Stimulated activated CD4-positive, alpha-beta T cell treated with anti-CD3 and anti-CD28 coated beads, Interleukin-4, amount 100 ng/mL, for 48 hours (primary cell): ENCODE measurements at places on chromosomes 12 and 14.

GRCh38 chr12:25135531-25136154 lies 59.3 kb downstream of the DNAI7 start:
- DNase-seq = no peak

- DNase-seq = no peak
Measured at GRCh38 chr12:65993173-65993572, 137.4 kb downstream of the LLPH start.

GRCh38 chr14:91399868-91400640 lies 17.6 kb downstream of the CCDC88C start:
- DNase-seq = no peak

DNA sequence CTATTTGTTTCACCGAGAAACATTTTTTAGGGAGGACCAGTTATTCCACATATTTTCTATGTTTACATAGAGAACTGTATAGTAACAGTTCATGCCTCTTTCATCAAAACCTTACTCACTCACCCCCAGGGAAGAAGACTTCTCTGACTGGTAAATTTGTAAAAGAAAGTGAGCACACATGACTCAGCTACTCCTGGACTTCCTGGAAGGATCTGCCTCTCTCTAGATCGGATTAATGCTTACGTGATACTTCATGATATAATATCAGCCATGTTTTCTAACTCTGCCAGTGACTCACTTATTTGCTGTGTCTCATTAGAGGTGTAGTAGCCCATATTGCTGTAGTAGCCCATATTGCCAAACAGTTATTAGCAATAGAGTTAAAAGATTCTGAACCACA lies 494.3 kb upstream of the ATXN7L3B start:
- DNase-seq = no peak

- DNase-seq = no peak
Measured at GRCh38 chr12:52179396-52179973, 12.3 kb downstream of the KRT80 start.

GRCh38 chr12:79689477-79690141 lies 1.2 kb downstream of the PAWR start:
- DNase-seq = no peak

DNA sequence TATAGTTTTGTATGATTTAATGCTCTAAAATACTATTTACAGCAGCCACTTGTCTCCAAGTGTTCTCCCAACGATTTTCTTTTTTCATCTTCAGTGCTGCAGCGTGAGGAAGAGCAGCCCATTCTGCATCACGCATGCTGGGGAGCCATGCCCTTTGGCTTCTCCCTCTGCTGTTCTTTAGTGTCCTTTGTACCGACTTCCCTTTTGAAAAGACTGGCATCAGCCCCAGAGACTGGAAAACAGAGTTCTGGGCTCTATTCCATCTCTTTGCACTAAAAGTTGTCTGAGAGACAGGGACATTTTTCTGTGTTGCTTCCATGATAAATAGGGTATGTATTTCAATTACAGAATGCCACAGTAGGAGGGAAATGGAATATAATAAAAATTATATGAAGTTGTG lies 105.1 kb downstream of the RERG start:
- DNase-seq = no peak

GRCh38 chr12:95298916-95299315 lies 81.3 kb downstream of the VEZT start:
- no peak for DNase-seq
